ENCODE measurements at places on chromosomes 3 and 15. TPM values are rescaled to one million over a fixed set of nuclear protein-coding genes. Genes with fewer than 3 reads are reported as not detected.

GRCh38 chr3:186160691-186161243 lies 51.9 kb upstream of the ETV5 start:
- DNase-seq = no peak

- DNase-seq = no peak
These were observed 27.8 kb downstream of the PDCD6IP start for GRCh38 chr3:33826206-33826605.

- DNase-seq = no peak
These were observed 96.7 kb downstream of the TP63 start for GRCh38 chr3:189727898-189728297.

DNA sequence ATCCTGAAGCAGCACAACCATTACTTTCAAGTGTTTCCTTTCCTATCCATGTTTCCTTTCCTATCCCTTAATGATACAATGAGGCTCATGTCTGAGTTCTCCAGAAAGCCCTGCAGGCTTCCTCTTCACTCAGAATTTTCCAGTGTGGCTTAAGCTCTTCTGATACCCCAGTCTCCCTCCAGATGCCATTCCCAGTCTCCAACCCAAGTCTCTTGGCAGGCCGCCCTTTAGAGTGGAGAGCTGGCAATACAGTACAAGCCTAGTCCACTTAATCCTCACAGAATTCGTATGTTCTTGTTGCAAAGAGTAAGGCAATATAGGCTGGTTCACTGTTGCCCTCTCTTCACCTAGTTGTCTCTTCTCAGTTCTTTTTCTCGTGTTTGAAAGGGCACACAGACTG lies 503.9 kb upstream of the MDFIC2 start:
- no peak for DNase-seq

Gene GPR62
- total RNA-seq = not detected

Gene C3orf70
- total RNA-seq = 9.8 TPM

Gene STRA6
- total RNA-seq = 1.5 TPM

Gene ZBED2
- total RNA-seq = not detected
